ENCODE measurements at places on chromosomes 3 and 15. TPM values are rescaled to one million over a fixed set of nuclear protein-coding genes. Genes with fewer than 3 reads are reported as not detected.

DNA sequence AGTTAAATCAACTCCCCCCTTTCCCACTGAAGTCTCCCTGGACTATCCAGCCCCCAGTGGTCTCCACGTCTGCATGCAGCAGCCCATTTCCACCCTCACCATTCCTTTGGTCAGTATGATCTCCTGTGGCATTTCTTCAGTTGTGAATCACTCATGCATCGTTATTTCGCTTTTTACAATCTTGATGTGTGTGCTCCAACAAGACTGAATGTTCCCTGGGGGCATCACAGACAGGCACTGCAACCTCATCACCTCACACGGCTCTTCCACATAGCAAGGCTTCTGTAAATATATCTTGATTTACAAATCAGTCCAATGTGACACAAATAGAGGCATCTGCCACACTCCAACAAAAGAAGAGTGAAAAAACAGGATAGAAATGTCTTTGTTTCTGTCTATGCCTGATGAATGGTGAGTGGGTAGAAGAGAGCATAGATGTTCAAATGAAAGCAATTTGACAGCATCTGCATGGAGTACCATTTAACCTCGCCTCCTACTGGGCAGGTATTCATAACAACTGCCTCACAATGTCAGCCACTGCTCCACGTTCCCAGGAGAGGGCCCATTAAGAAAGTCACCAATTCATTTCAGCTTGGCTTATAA lies 5.2 kb downstream of the HEG1 start:
- H3K27me3 ChIP-seq: peaks cover 7% of the 10 kb centered on the region
- peaks cover 17% of the 10 kb centered on the region for H3K4me1 ChIP-seq
- DNase-seq: no peak
- H3K36me3 ChIP-seq: peaks cover 4% of the 10 kb centered on the region

CHRD gene
- total RNA-seq: 1.9 TPM

DNA sequence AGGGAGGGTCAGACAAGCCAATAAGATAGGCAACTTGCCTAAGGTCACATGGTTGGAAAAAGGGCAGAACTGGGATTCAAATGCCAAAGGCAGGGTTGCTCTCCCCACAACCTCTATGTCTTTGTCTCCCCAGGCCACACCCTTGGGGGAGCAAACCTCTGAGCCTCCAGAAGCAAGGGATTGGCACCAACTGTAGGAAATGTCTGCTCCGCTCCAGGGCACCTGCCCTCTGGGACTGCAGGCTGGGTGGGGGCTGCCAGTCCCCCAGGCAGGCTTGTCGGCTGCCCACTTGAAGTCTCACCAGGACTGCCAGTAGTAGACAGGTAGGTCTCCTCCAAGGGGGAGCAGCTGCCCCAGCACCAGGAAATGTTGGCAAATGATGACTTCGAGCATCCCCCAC lies 2.0 kb downstream of the FAM3D start:
- DNase-seq: no peak
- H3K4me1 ChIP-seq: no peaks in the 10 kb centered on the region
- no peak overlapping the region for H3K27ac ChIP-seq

DNA sequence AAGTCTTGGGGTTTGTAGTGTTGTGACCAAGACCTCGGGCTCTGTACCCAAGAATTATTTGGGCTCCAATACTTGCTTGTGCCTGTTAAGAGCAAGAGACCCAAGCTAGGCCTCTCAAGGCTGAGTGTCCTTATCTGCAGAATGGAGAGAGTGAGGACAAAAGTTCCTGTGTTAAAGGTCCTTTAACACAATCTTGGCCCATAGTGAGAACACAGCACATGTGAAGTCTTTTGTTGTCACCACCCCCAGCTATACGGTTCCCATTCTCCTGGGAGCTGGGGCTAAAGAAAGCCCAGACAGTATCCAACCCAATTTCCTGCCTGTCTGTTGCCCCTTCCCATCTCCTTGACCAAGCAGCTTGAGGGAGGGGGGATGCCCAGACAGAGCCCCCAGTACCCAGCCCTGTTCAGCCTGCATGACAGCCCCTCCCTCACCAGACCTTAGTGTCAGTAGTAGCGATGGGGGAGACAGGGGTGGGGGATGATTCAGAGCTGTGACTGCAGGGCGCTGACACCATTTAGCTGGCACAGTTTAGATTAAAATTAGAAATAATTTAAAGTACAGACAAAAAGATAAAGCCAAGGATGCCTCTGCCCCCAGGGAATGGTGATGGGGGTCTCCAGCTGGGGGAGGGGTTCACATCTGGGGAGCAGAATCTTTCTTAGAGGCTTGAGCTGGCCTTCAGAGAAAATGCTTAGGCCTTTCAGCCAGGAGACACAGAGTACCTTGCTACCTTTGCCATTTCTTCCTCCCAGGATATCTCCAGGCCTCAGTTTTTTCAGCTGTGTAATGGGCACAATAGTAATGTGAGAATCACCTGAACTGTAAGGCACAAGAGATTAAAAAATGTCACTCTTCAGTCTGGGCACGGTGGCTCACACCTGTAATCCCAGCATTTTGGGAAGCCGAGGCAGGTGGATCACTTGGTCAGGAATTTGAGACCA lies 2.7 kb downstream of the PRKCD start:
- H3K27ac ChIP-seq: no peak overlapping the region
- H3K4me1 ChIP-seq: peaks cover 12% of the 10 kb centered on the region
- no peak for DNase-seq
- no peaks in the 10 kb centered on the region for H3K27me3 ChIP-seq
- H3K4me3 ChIP-seq: peak overlapping the region; percentile 96

GRCh38 chr15:76336254-76337058 lies at the start of gene ISL2:
Gene ISL2 (plus strand): TSS chr15:76336773. CDS start chr15:76336884, 111 bp downstream.
- H3K27ac ChIP-seq: peak within 1 kb of the TSS; percentile 14
- peak within 1 kb of the TSS; percentile 84 for H3K4me3 ChIP-seq
- H3K36me3 ChIP-seq: no peaks in the 10 kb centered on the region
- peaks cover 46% of the 10 kb centered on the region for H3K27me3 ChIP-seq
- DNase-seq: peak; percentile 97
- peaks cover 3% of the 10 kb centered on the region for H3K4me1 ChIP-seq

GRCh38 chr15:82551646-82552247 lies 11.5 kb upstream of the RPS17 start:
- no peaks in the 10 kb centered on the region for H3K27me3 ChIP-seq
- H3K27ac ChIP-seq: no peak overlapping the region
- peak; percentile 10 for DNase-seq
- H3K4me1 ChIP-seq: 0 out of 2 replicates have a peak, but pooled peaks cover 4% of the 10 kb centered on the region
- H3K36me3 ChIP-seq: no peaks in the 10 kb centered on the region

Data from H9 (cell line).